ENCODE measurements at places on chromosomes 6 and 20.

DNA sequence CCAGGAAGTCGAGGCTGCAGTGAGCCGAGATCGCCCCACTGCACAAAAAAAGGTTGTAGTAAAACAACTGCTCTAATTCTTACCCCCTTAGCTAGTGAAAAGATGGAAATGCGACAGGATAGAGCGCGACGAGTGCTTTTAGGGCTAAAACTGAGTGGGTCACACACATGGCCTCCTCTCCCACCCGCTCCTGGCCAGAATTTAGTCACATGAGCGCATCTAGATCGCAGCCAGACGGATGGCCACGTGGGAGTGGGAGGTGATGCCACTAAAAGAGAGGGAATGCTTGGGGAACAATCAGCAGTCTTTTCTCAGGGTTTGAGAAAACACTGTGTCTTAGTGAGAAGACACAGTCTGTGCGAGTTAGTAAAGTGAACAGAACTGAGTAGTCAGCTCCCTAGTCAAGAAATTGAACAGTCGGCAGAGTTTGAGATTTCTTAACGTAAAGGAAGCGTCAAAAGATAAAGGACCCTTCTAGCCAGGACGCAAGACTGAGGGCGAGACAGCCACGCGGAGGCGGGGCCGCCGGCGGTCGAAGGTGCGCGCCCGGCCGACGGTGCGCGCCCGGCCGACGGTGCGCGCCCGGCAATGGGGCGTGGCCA is 664 bp upstream of the ACTR5 start:
- DNase-seq, result no peak

DNA sequence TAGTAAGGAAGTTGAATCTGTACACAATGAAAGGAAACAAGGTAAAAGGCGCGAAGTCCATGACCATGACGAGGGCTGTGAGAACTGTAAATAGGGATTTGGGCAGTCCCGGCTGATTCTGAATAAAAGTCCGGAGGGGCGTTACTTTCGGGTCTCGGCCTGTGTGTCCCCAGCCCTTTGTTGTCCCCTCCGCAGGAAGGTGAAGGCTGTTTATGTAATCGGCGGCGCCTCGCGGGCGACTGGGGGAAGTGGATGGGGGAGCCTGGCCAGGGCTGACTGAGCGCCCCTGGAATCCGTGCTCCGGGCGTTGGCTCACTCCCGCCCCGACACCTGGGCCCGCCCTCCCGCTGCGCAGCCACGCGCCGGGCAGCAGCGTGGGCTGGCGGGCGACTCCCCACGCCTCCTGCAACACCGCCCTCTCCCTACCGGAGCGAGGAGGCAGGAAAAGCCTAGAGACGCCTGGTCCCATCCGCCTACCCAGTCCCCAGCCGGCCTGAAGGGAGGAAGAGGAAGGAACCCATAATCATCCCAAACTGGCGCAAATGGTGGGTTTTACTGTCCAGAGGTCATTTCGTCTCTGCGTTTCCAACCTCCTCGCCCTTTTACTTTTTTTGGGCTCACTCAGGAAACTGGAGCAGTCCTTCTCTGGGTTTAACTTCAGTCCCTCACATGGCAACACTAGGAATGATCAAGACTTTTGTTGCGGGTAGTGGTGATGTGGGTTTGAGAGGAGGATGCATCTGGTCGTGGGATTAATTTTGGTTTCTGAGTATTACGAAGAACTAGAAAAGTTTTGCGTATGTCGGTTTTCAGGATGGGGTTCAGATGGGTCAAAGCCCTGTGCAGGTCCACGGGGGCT is 12.1 kb downstream of the TRIM31 start:
- DNase-seq, result peak; percentile 18

DNA sequence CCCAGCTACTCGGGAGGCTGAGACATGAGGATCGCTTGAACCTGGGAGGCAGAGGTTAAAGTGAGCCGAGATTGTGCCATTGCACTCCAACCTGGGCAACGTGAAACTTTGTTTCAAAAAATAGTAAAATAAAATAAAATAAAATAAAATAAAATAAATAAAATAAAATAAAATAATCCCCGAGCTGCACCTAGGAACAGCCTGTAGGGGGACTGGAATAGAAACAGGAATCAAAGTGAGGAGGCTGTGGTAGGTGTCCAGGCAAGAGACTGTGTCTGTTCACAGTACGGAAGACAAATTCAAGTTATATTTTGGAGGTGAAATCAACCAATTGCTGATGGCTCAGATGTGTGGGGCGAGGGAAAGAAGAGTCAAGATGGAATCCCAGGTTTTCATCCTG is 86.2 kb downstream of the KCNB1 start:
- DNase-seq, result no peak

DNA sequence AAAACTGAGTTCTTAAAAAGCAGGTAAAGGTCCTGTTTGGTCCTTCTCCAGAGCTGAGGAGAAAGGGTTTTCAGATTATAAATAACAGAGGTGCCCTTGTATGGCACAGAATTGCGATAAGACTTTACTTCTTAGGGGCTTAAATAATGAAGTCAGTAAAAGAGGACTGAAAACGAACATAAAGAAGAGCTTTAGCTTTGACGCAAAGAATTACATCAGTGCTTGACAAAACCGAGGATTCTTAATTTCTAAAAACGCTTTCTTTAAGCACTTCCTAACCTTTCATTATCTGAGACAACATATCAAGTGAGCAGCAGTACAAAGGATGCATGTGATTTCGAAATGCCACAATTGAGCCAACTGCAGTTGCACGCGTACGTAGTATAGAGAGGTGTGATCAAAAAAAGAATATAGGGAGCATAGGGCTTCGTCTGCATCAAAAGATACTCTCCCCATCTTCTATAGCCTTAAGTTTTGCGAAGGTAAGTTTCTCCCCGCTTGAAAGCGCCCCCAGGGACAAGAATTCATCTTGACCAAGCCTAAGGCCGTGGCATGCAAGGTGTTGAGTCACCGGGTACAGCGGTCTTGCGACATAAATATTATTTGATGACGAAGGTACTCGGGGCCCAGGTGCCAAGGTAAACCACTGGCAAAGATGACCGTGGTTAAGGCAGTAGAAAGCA is 778 bp upstream of the LOC128125822 start:
- peak; percentile 15 for DNase-seq

- DNase-seq, result no peak
Observed at GRCh38 chr6:167572841-167573271, 248.0 kb downstream of the TTLL2 start.

DNA sequence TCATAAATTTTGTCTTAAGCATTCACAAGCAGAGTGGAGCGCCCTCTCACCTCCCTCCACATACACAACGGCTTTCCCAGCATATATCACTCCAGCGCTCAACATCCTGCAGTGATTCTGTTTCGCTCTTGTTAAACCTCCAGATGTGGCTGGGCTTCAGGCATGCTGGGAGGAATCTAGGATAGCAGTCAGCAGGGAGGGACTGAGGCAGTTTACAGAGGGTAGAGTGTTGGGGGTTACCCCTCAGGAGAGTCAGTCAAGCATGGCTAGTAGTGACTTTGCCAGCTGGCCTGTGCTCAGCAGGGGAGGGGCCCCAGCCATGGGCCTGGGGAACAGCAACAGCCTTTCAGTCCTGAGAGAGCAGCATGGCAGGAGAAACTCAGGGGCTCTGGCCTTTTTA is 161.4 kb upstream of the FLRT3 start:
- no peak for DNase-seq

- DNase-seq, result peak; percentile 19
Observed at GRCh38 chr6:80523531-80523997, 417.1 kb downstream of the BCKDHB start.

GRCh38 chr6:53033764-53034163 is 31.4 kb upstream of the FBXO9 start:
- no peak for DNase-seq

DNA sequence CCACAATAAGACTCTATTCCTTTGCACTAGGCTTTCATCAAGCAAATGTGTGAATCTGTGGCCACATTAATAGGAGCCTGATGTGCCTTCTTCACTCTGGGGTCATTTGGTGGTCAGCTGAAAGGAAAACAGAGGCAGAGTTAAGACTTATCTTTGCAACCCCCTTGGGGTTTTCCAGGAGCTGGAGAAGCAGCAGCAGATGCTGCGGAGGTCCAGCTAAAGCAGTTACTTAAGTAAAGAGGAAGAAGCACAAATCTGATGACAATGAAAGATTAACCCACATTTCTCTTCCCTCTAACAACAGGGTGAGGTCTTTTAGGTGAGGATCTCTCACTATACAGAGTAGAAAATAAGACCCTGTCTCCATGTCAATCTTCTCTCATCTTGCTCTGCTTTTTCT is 45.4 kb upstream of the QKI start:
- DNase-seq, result no peak

- no peak for DNase-seq
Observed at GRCh38 chr20:8220716-8221115, 88.7 kb downstream of the PLCB1 start.

GRCh38 chr20:34374209-34374760 is 11.2 kb downstream of the ITCH start:
- DNase-seq, result no peak

DNA sequence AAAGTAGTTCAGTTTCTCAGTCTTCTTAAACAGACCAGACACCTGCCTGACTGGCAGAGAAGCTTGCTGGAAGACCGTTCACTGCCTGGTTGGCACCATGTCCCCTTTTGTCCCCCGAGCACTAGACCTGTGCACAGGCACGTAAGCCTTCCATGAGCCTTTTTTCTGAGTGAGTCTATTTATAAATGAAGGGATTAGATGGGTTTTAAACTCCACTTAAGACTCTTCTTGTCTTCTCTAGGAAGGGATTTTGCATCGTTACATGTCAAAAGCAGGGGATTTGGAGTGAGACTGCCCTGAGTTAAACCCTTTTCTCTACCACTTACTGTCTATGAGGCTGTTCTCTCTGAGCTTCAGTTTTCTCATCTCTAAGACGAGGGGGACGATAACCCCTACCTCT is 37.6 kb downstream of the STK35 start:
- DNase-seq, result no peak

GRCh38 chr6:134015719-134016557 is 36.5 kb downstream of the SLC2A12 start:
- DNase-seq, result no peak

DNA sequence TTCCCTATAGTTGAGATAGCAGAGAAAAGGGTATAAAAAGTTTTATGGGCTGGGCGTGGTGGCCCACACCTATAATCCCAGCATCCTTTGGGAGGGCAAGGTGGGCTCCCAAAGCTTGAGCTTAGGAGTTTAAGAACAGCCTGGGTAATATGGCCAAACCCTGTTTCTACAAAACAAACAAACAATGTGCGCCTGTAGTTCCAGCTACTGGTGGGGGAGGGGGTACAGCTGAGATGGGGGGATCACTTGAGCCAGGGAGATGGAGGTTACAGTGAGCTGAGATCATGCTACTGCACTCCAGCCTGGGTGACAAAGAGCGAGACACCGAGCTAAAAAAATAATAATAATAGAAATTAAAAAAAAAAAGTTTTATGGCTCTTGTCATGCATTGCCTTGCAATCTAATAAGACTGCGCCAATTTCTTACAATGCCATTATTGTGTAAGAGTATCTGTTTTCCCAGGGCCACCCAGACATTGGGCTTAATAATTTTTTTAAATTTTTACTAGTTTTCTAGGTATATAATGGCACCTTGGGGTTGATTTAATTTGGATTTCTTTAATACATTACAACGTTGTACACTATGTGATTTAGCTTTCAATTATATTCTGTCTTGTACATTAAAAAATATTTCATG is 3.9 kb downstream of the ACSS2 start:
- no peak for DNase-seq

DNA sequence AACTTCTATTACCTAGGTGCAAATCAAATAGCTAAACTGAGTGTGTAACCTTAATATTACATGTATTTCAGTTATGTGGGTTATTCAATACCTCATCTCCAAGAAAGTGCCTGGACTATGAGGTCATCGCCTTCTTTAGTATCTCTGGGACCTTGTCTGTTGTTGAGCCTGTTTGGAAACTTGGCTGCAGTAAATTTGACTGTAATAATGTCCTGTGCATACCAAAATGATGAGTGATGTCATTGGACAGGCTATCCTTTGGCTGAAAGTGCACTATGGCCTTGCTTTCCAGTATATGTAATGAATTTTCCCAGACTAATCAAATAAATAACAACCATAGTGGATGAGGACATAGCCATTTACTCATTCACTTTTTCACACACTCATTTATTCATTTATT is 455.1 kb downstream of the ADGRB3 start:
- DNase-seq, result no peak

- no peak for DNase-seq
Observed at GRCh38 chr6:166633732-166634535, 6.9 kb upstream of the RPS6KA2 start.

DNA sequence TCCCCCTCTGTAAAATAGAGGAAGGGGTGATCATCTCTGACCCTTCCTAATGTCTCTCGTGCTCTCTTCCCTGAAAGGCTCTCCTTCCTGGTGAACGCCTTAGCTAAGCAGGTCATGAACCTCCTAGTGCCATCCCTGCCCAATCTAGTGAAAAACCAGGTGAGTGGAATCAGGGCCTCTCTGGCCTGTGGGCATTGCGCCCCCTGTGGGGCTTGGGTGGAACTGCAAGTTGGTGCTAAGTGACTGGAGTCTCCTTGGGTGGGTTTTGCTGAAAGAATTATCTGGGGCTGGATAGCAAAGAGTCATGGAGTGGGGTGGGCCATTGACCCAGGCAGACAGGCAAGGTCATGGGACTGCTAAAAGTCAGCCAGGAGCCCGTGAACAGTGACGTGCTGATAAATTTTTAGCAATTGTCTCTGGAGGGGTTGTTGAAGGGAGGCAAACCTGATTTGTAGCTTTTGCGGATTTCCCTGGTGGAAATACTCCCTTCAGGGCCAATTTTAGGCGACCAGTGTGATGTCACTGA is 8.9 kb downstream of the BPIFB1 start:
- peak; percentile 45 for DNase-seq

GRCh38 chr6:88855541-88856147 is 107.8 kb downstream of the RNGTT start:
- no peak for DNase-seq

- DNase-seq, result no peak
Observed at GRCh38 chr6:165630544-165630953, 32.5 kb downstream of the PDE10A start.

DNA sequence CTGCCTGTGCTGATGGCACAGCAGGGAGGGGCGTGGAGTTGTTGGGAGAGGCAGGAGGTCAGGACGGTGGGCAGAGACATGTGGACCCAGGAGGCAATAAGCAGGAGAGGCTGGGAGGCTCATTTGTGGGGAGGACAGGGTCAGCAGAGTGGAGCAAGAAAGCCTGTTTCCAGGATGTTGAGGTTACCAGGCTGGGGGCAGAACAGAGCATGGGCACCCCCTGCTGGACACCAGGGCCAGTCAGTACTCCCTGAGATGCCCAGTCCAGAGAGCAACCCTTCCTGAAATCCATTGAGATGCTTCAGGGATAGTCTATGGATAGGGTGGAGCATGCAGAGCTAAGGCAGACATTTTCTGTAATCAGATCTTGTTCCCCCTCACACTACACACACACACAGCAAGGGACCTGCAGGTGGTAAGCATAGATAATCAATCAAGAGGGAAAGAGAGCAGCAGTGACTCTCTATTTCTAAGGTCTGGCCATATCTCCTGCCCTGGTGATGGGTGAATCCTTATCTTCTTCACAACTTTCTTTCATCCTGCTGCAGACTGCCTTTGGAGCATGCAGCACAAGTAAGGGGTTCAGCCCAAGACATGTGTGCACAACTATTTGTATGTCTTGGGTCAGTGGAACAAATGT is 41.7 kb downstream of the MOCS1 start:
- DNase-seq, result no peak

- no peak for DNase-seq
Observed at GRCh38 chr6:37680668-37681067, 17.0 kb downstream of the MDGA1 start.

GRCh38 chr6:132525866-132526265 is 12.2 kb upstream of the TAAR9 start:
- no peak for DNase-seq
